NCI-H1417 treated with DMSO at 0.1 percent for 48 hours (cell line): ENCODE measurements at places on chromosomes 6 and 20.

DNA sequence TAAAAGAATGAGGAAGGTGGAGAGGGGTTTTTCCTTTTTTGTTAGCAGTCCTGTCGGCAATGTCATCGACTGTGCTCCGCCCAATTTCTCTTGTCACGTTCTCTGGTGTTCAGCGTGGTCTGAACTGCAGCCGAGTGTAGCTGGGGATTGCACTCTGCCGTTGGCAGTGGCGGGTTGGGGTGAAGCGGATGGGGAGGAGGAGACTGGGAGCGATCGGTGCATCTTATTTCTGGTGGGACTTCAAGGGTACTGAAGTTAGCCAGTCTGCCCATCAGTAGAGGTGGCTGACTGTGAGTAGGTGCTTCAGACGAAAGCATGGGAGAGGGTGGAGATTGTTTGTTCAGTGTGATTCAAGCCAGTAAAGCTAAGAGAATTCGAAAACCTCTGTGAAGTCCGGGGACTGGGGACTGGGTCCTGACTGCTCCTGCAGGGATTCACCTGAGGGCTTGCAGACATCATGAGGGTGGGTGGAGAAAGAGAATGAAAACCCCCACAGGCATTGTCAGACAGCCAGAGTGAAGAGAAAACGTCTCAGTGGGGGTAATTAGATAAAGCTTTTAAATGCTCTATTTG, 5.1 kb downstream of the RREB1 start:
- DNase-seq, result no peak

DNA sequence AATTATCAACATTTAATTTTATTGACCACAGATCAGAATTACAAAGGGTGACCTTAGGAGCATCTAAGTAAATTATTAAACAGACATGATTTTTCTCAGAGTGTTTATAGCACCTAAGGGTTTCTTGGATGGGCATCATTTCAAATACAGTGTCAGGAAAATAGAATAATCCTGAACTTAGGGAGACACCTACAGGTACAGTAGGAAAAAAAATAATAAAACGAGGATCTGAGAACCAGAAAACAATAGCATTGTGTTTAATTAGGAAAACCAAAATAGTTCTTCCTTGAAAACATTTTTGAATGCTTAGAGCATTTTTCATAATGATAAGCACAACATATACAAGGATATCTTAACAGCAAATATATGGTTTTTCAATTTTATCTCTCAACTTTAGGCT, 39.2 kb downstream of the MMUT start:
- no peak for DNase-seq

DNA sequence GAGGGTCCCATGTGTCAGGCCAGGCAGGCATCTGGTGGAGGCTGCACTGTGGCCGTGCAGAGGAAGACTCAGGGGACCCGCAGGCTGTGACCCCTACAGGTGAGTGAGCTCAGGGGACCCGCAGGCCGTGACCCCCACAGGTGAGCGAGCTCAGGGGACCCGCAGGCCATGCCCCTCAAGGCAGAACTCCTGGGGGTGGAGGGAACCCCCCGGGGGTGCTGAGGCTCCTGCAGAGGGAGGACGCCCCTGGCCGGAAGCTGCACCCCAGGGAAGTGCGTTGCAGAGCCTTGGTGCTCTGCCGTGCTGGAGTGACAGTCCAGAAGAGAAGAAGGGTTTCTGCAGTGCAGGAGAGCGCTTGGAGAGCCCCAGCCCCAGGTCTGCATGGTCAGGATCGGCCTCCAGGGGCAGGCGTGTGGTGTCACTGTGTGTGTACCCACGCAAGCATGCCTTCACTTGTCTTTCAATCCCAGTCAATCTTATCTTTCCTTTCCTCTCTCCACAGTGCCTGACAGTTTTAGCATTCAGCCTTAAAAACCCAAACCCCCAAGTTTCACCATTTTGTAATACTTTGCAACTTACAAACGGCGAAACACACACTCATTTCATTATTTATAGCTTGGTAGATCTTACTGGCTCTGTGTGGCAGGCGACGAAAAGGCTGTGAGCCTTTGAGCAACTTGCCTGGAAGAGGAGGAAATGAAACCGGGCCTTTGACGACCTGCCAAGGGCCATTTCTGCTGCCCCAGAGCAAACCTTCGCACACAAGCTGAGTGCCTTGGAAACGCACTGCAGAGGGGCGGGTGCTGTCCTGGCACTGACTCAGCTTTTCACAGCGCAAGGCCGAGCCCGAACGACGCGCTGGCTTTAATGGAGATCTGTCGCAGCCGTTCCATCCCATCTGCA, 101.4 kb upstream of the AGPAT4 start:
- DNase-seq, result no peak

- DNase-seq, result no peak
These were observed 46.2 kb downstream of the BACH2 start for GRCh38 chr6:90250405-90250804.

DNA sequence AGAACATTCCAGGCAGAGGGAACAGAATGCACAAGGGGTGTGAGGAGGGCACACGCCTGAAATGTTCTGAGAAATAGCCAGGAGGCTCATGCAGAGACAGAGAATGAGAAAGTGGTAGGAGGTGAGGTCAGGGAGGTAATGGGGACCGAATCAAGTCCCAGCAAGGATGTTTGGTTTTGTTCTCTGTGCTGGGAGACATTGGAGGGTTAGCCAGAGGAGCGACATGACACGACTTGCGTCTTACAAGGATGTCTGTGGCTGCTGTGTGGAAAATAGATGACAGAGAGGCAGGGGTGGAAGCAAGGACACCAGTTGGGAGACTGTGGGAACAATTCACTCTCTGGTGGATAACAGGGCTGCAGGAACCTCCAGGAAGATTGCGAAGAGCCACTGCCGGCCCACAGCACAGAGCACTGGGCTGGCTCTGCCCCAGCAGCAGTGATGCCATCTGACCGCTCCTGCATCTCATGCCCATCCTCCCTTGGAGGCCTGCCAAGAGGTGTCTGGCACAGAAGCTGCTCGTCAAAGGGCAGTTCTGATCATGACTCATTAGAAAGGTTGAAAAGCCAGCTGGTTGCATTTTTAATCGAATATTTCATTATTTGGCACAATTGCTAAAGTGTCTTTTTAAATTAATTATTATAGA, 57.7 kb upstream of the CD83 start:
- DNase-seq, result no peak

DNA sequence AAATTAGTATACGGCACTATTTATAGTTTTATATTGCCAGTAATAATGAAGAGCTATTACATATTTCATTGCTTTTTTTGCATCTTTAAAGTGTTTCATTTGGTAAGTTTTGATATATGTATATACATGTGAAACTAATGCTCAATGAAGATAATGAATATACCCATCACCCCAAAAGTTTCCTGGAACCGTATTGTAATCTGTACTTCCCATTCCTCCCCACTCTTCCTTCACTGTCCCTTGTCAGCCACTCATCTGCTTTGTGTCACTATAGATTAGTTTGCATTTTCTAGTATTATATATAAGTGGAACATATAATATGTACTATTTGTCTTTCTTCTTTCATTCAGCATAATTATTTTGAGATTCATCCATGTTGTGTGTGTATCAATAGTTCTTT, 10.3 kb upstream of the TBC1D32 start:
- no peak for DNase-seq

DNA sequence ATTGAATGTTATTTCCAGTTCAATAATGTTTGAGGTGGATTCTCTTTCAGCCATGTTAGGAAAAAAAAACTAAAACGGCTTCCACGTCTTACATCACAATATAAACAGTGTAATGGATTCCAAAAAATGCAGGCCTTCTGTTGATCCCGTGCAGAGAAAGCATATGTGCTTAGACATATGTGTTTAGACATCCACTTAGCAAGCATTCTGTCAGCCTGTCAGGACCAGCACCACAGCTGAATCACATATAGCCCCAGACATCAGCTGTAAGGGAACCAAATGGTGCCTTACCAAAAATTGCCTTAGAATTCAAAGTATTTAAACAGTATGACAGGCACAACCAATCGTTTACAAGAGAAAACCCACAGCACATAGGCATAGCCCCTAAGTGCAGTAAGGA, 304.9 kb downstream of the EYA4 start:
- no peak for DNase-seq

DNA sequence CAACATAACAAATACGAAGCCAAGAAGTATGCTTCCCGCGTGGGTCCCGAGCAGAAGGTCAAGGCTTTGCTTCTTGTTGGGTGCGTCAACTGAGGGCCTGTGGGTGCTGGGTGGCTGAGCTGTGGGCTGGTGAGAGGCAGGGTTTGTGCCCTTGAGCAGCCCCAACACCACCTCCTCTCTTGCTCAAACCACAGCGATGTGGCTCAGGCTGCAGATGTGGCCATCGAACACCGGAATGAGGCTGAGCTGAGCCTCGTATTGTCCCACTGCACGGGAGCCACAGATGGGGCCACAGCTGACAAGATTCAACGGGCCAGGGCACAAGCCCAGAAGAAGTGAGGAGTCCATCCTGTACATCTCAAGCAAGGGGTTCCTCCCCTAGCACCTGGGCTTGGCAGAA, 7.0 kb upstream of the PTPRA start:
- no peak for DNase-seq

- DNase-seq, result no peak
These were observed 61.5 kb upstream of the CDKAL1 start for GRCh38 chr6:20472748-20473147.

- no peak for DNase-seq
These were observed 71.2 kb upstream of the ZMYND8 start for GRCh38 chr20:47427746-47428145.

DNA sequence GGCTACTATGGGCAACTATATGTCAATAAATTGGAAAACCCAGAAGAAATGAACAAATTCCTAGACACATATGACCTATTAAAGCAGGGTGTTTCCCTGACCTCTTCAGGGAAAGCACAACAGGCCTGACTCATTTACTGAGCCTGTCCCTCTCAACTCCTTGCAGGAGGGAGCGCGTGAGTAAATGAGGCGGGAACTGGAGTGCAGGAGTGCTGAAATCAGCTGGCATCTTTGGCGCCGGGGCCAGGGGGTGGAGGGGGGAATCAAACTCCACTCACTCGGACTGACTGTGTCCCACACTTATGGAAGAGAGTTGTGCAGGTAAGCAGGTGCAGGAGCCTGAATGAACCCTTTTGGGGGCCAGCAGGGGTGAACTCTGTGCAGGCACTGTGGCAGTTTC, 671.2 kb upstream of the PTCHD4 start:
- no peak for DNase-seq
